ENCODE measurements at places on chromosomes 2 and 18. TPM values are rescaled to one million over a fixed set of nuclear protein-coding genes. Genes with fewer than 3 reads are reported as not detected.

The CRACDL gene
- 0.19 TPM for total RNA-seq

The NAT8 gene
- total RNA-seq: not detected

- DNase-seq: no peak
Measured at GRCh38 chr2:203626952-203627681, 79.3 kb upstream of the CD28 start.

DNA sequence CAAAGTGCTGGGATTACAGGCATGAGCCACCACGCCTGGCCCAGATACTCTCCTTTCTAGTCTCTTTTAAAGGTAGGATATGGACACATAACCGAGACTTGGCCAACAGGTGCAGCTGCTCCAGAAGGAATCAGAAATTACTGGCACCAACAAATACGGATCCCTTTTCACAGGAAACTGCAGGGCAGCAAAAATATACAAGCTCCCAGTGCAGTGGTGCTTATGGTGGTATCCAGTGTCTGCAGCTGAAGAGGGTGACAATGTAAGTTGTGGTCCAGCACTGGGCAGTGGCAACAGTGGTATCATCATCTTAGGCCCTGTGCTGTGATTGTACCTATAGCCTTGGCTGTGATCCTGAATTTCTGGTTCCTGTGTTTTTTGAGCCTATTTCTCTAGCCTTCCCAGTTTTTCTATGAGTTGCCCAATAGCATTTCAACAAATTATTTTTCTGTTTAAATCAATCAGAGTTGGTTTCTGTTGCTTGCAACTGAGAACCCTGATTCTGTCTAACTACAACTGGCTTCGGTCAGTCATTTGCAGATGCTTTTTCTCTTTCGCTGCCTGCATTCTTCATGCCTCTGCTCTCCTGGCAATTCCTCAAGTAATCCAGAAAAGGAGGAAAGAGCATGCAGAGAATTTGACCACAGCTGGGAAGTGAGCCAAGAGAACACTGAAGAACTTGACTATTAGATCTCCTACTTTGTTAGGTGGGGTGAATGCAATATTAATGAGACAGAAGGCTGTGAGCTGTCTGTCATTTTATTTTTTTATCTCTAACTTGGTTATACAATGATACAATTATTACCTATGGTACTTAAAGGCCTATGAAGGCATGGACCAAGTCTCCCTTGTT is 30.8 kb upstream of the EML4 start:
- no peak for DNase-seq

DNA sequence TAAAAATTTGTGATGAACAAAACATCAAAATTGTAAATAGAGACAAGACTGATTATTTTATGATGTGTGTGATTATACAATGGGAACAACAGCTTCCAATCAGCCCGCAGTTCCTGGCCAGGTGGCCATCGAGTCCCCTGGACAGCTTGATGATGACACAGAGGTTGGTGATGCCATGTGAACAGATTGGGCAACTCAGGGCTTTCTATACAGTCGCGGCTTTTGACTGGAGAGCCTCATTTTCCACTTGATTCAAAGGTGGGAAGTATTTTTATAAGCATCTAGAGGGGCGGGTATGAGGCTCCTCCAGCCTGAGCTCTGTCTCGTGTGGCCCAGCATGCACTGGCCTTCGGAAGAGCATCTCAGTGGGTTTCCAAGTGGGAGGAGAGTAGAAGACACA is 14.9 kb upstream of the HPCAL1 start:
- DNase-seq: no peak

DNA sequence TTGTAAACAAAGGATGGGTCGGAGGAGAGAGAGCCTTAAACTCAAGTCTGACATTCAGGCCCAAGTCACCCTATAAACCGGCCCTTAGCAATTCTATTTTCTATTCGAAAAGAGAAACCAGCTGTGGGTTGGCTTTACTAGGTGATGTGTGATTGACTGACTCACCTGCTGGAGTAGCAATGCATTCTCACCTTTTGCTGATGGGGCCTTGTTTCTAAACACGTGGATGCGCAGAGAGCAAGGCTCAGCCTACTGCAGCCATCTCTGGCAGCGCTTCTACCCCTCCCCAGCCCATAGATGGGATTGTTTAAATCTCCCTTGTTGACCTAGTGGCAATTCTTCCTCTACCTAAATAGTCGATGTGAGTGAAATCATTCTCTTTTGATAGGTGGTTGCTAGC is 138.5 kb downstream of the MEIS1 start:
- DNase-seq: no peak
